ENCODE measurements at places on chromosomes 7 and 10. TPM values are rescaled to one million over a fixed set of nuclear protein-coding genes. Genes with fewer than 3 reads are reported as not detected.
A peak's percentile ranks its signal among the peaks of the same experiment; 100 is the strongest.

DNA sequence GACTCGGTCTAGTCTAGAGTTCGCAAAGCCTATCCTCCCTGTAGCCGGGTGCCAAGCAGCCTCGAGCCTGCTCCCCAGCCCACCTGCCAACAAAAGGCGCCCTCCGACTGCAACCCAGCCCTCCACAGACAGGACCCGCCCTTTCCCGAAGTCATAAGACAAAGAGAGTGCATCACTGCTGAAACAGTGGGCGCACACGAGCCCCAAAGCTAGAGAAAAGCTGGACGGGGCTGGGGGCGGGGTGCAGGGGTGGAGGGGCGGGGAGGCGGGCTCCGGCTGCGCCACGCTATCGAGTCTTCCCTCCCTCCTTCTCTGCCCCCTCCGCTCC, 622 bp upstream of the COL1A2 start:
- H3K27ac ChIP-seq = peak overlapping the region; percentile 66
- peaks cover 4% of the 10 kb centered on the region for H3K4me1 ChIP-seq
- H3K36me3 ChIP-seq = no peaks in the 10 kb centered on the region

- H3K27ac ChIP-seq = no peak overlapping the region
- H3K4me1 ChIP-seq = no peaks in the 10 kb centered on the region
- H3K4me3 ChIP-seq = no peak overlapping the region
- no peak for DNase-seq
- no peaks in the 10 kb centered on the region for H3K27me3 ChIP-seq
- H3K36me3 ChIP-seq = no peaks in the 10 kb centered on the region
Observed at GRCh38 chr7:85659364-85659763, 472.5 kb upstream of the SEMA3D start.

DNA sequence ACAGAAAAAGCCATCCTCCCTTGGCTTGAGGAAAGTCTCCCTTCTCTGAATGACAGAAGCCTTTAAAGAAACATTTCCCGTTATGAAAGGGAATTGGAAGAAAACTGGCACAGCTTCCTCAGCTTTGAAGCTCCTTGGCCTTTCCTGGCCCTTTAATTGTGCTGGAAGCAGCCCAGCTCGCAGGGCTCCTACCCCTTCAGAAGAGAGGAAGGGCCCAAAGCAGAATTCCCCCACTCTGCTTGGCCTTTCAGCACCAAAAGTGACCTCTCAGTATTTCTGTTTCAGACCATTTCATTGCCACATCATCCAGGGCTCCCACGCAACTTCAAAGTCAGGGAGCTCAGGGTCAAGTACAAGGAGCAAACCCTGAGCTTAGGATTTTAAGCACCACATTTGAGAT, 4.2 kb downstream of the AFAP1L2 start:
- no peak overlapping the region for H3K4me3 ChIP-seq
- H3K4me1 ChIP-seq = peaks cover 33% of the 10 kb centered on the region
- H3K36me3 ChIP-seq = no peaks in the 10 kb centered on the region
- DNase-seq = no peak
- H3K27me3 ChIP-seq = peaks cover 30% of the 10 kb centered on the region

GRCh38 chr7:92988051-92988450, 129.7 kb downstream of the SAMD9 start:
- no peaks in the 10 kb centered on the region for H3K36me3 ChIP-seq
- DNase-seq = no peak
- H3K27ac ChIP-seq = no peak overlapping the region
- H3K4me3 ChIP-seq = no peak overlapping the region
- H3K4me1 ChIP-seq = no peaks in the 10 kb centered on the region

GRCh38 chr10:93704451-93704850, 2.1 kb upstream of the FRA10AC1 start:
- no peaks in the 10 kb centered on the region for H3K27me3 ChIP-seq
- no peak overlapping the region for H3K4me3 ChIP-seq
- peaks cover 34% of the 10 kb centered on the region for H3K4me1 ChIP-seq
- H3K27ac ChIP-seq = no peak overlapping the region
- DNase-seq = no peak

- H3K4me1 ChIP-seq = no peaks in the 10 kb centered on the region
- no peaks in the 10 kb centered on the region for H3K36me3 ChIP-seq
- no peak overlapping the region for H3K27ac ChIP-seq
- H3K4me3 ChIP-seq = no peak overlapping the region
- DNase-seq = no peak
Observed at GRCh38 chr10:32795598-32796183, 162.3 kb downstream of the ITGB1 start.

DNA sequence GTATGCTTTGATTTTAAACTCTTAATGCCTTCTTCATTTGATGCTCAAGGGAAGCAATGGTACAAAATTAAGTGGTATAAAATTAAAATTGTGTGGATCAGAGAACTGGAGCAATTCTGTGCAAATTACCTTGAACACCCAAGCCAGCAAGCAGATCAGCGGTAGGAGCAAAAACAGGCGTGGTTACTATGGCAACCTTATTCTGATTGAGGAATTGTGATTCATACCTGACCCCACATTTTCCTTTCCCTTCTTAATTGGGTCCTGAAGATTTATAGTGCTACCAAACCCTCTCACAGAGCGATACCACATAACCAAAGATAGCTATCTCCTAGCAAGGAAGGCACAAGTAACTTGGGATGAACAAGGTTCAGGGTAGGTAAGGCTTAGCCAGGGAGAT, 72.5 kb upstream of the FZD1 start:
- no peak overlapping the region for H3K4me3 ChIP-seq
- no peaks in the 10 kb centered on the region for H3K36me3 ChIP-seq
- DNase-seq = no peak
- H3K27ac ChIP-seq = no peak overlapping the region
- H3K27me3 ChIP-seq = no peaks in the 10 kb centered on the region
- H3K4me1 ChIP-seq = no peaks in the 10 kb centered on the region

- no peaks in the 10 kb centered on the region for H3K4me1 ChIP-seq
- H3K4me3 ChIP-seq = no peak overlapping the region
- H3K27me3 ChIP-seq = no peaks in the 10 kb centered on the region
- H3K36me3 ChIP-seq = no peaks in the 10 kb centered on the region
Observed at GRCh38 chr7:80804589-80804988, 114.3 kb downstream of the SEMA3C start.

The FAM237B gene
- total RNA-seq = not detected

The PNLIPRP2 gene
- total RNA-seq = 0.60 TPM

The BLOC1S2 gene
- total RNA-seq = 54.4 TPM

All from spleen (tissue), 13 donors.